ENCODE measurements at places on chromosomes 2 and 18. TPM values are rescaled to one million over a fixed set of nuclear protein-coding genes. Genes with fewer than 3 reads are reported as not detected.

DNA sequence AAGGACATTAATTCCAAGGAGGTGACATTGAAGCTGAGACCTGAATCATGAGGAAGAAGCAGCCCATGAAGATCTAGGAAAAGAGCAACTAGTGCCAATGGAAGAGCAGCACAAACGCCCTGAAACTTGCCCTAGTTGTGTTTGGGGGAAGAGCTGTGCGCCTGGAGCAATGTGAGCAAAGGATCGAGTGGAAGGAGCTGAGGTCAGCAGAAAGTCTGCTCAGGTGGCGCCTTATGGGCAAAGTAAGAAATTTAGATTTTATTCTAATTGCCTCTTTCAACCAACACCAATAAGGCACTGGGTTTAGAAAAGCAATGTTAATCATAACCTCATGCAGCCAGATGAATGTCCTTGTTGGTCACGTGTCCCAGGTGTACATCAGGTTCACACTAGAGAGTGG, 226.0 kb upstream of the THSD7B start:
- DNase-seq = no peak

DNA sequence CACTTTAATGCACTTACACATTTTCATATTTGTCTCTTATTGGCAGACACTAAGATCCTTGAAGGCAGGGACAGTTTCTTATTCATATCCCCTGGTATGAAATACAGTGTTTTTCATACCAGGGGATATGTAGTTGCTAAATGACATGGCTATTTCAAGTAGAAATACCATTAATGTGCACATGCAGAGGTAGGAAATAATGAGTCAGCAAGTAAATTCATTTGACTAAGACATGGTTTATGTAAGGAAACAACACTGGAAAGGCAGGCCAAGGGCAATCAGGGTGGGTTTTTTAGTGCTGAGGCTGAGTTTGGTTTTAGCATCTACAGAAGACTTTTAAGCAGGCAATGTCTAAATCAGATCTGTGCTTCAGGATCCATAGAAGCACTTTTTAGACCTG, 155.9 kb downstream of the WDPCP start:
- no peak for DNase-seq

GRCh38 chr2:192195548-192196418, 1.1 kb upstream of the TMEFF2 start:
- peak; percentile 76 for DNase-seq

- no peak for DNase-seq
These were observed 84.4 kb downstream of the TPGS2 start for GRCh38 chr18:36744261-36744876.

TUBA3E gene
- total RNA-seq = 0.13 TPM

- no peak for DNase-seq
These were observed 69.5 kb downstream of the HNRNPLL start for GRCh38 chr2:38533180-38533579.

- DNase-seq = no peak
These were observed 6.3 kb downstream of the PRLH start for GRCh38 chr2:237572742-237573101.

ALPI gene
- total RNA-seq = not detected

DNA sequence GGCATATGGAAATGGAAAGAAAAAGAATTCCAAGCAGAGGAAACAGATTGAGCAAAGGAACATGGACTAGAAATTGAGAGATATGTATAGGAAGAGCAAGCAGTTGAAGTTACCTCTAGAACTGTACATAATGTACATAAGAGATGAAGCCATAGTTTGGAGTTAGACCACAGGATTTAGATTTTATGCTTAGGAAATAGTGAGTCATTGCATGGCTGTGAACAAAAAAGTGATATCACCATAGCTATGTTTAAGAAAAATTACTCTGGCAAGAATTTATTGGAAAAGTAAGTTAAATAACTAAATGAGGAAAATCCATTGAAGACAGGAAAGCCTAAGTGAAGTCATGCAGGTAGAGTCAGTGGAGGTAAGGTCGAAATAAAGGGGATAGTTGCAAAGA, 99.4 kb upstream of the GALNT5 start:
- no peak for DNase-seq

GRCh38 chr2:5946225-5947115, 254.3 kb downstream of the SOX11 start:
- no peak for DNase-seq

- no peak for DNase-seq
These were observed 11.5 kb upstream of the LAPTM4A start for GRCh38 chr2:20062615-20063545.

DNA sequence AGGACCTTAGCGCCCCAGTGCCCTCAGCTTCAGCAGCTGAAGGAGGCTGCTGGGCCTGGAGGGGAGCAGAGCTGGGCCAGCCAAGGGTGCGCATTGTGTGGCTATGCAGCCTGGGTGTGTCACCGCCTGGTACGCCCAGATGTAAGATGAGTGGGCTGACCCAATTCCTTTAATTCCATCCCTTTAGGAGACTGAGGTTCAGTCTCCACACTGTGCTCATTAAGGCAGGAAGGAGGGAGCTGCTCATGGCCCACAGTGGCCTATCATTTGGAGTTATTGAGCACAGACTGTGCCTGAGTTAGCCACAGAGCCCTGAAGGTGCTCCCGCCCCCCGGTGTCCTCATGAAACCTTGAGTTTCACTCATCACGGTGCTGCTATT, 194.1 kb upstream of the GLI2 start:
- no peak for DNase-seq

DCDC2C gene
- total RNA-seq = not detected

DNA sequence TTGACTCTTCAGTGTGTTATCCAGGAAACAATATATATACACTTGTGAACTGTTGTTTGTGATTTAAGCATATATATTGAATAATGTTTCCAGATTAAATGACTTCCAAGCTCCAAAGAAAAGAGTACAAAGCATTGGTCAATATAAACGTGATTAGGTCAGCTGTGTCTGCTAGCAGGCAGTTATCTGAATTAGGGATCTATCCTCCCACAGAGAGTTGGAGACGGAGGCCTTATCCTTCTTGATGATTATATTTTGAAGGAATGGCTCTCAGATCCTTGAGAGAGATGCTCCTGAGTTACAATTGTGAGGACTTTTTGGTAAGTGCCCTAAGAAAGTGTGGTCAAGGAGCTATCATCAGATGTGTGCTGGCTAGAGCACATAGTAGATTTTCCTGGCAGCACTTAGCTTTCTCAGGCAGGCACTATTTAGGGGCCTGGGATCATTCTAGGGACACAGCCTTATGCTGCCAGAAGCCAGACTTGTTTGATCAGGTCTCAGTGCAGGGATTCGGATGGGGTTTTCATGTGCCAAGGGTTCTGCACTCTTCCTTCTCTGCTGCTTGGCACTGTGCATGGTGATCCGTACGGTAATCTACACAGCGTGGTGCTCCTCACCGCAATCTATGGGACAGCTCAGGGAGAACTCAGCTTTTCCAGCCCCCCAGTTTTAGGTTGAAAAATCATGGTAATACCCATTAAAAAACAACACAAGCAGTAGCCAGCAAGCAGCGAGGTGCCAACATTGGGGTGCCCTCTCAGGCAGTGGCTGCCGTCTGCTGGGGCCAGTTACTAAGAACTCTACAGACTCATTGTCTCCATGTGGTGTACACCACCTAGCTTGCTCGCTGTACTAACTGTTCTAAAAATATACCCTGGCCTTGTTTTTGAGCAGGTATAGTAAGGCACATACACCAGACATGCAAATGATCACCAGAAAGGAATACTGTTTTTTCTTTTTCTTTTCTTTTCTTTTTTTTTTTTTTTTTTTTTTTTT, 8.0 kb upstream of the ZDBF2 start:
- DNase-seq = no peak

DPP4 gene
- 2.8 TPM for total RNA-seq

GALNT14 gene
- 2.7 TPM for total RNA-seq

MCEE gene
- total RNA-seq = 12.5 TPM

GRCh38 chr2:106314444-106314843, 120.3 kb upstream of the UXS1 start:
- DNase-seq = no peak

- no peak for DNase-seq
These were observed 493.8 kb downstream of the NRXN1 start for GRCh38 chr2:50538147-50538546.

DNA sequence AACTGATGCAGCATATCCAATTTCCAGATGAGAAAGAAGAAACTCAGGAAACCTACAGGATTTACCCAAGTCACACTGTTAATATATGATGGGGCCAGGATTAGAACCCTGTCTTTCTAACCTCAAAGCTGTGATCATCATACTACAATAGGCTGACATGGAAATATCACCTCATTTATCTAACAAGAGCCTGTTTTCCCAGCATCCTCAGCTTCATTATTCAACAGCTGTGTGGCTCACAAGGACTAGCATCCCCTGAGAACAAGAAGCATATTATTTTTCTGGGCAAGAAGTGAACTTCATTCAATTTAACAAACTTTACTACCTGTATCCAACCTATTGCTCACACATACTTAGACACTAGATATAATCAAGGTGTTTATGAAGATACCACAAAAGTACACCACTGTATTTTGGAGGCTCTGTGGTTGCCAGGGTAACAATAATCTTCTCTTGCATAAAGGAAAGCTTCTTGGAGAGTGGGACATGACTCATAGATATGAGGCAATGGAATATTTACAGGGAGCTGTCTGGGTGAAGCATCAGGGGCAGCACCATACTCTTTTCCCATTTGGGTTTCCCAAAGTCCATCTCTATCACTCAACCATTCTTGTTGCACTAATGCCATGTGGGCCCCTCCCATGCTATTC, 218.2 kb downstream of the RAD51AP2 start:
- no peak for DNase-seq

- DNase-seq = no peak
These were observed 17.2 kb upstream of the LYPD6B start for GRCh38 chr2:149021271-149021719.

DNA sequence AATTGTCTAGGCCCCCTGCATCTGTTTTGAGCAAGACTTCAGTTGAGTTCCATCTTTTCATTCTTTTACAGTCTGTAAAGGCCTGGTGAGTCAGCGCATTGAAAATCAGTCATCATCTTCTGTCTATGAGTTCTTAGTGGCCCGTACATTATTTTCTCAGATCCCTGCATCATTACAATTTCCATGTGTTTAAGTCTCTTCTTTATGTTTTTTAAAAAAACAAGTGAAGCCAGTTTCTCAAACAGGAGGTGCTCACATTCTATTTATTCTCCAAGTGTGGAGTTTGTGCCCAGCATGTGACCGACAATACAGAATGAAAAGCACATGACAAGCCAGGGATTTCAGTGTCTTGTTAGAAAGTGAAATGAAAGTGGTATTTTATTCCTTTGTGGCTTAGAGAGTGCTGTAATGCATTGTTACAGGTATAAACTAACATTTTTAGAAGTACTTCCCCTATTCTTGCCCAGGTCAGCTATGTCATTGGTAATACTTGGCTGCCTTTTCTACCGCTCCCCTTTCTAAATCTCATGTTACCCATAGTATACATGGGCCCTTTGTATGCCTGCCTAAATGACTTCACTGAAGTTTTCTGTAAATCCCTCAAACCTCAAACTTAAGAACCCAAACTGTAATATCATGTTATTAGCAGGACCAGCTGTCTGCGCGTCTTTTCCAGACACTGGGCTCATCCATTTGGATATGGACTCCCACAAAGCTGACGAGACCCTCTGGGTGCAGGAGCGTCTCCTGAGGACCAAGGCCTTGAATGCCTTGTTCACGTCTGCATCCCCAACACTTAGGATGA, 67.6 kb downstream of the FEZ2 start:
- no peak for DNase-seq

- DNase-seq = no peak
These were observed 80.9 kb downstream of the ZEB2 start for GRCh38 chr2:144438801-144439631.

- DNase-seq = no peak
These were observed 64.7 kb upstream of the TLK1 start for GRCh38 chr2:171225302-171225980.

RAD51AP2 gene
- total RNA-seq = not detected

GRCh38 chr2:236052926-236053821, 115.0 kb downstream of the GBX2 start:
- DNase-seq = peak; percentile 81

DNA sequence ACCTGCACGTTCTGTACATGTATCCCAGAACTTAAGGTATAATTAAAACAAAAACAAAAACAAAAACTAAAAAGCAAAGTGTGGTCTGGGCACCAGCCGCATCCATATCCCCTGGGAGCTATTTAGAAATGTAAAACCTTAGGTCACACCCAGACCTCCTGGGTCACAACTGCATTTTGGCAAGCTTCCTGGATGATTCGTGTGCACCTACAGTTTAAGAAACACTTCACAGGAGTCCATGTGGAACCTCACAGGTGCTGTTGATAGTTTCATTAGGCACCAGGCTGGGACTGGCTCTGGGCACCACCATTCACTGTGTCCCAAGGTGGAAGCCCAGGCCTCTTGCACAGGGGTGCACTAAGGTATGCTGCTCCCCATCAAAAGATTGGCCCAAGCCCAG, 103.6 kb upstream of the BOD1L2 start:
- no peak for DNase-seq

NETO1 gene
- total RNA-seq = 5.9 TPM

ZEB2 gene
- total RNA-seq = 1.2 TPM

DNA sequence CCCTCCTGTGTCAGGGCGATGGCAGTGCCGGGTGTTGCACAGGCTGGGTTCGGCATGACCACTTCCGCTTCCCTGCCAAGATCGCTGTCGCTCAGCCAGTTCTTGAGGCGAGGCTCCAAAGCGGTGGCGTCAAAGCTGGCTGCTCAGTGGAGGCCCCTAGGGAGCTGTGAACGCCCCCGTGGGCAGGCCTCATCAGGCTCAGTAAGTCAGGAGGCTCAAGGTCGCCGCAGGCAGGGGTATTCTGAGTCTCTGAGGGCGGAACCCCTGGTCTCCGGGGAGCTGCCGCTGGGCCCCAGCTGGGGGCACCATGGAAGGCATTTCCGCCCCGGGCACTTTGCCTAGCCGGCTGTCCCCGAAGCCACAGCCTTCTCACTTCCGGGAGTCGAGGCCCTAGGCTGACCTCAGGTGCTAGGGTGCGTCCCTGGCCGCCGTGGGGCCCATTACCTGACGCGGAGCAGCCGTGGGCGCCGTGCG, 210.4 kb downstream of the SOCS6 start:
- peak; percentile 76 for DNase-seq

UGT1A5 gene
- not detected for total RNA-seq
